ENCODE measurements at places on chromosomes 12 and 14.

- DNase-seq = no peak
These were observed 10.9 kb upstream of the PCNX1 start for GRCh38 chr14:70896317-70896716.

DNA sequence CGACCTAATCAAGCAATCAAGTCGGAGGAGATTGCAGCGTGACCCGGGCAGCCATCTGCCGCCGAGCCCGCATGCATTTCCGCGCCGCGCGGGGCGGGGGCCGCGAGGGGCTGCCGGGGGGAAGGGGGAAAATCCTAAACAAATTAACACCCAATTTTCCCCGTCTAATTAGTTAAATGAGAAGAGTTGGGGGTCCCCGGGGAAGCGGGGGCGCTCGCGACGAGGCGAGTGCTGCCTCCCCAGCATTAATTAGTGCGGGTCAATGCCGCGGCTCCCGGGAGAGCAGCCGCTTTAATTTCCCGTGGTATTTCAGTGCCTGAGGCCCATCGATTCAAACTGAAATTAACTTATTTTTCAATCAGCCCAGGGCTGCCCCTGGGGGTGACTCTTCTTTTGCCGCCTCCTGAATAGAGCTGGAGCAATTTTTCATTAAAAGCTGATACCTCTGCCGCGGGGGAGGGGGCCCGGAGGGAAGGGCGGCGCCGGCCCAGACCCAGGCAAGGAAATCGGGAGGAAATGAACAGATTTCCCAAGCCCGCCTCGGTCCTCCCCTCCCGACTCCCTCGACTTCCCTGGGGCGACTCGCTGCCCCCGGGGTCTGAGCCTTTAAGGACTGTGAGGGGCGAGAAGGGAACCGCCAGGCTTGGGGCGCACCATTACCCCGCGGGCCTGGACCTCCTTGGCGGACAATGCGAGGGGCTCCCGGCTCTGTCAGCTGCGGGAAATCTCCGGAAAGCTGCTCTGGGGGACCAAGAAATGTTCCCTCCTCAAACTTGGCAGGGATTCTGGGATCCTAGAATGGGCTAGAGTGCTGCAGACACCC is 18.9 kb downstream of the VSX2 start:
- no peak for DNase-seq

GRCh38 chr12:76329159-76329558 is 19.1 kb downstream of the BBS10 start:
- no peak for DNase-seq

DNA sequence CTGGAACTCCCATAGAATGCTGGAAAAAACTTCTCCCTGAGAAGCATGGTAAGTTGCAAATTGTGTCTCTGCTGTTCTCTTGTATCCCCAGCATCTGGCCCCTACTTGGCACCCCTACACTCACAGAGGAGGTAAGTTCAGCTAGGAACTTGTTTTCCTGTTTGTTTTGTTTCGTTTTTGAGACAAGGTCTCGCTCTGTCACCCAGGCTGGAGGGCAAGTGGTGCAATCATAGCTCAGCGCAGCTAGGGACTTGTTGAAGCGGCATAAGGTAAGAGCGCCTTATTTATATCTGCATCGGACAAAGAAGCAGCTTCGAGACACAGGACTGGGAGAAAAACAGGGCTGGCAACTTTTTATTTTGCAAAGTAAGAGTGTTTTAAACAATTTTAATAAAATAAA is 18.5 kb upstream of the ANO2 start:
- DNase-seq = no peak

DNA sequence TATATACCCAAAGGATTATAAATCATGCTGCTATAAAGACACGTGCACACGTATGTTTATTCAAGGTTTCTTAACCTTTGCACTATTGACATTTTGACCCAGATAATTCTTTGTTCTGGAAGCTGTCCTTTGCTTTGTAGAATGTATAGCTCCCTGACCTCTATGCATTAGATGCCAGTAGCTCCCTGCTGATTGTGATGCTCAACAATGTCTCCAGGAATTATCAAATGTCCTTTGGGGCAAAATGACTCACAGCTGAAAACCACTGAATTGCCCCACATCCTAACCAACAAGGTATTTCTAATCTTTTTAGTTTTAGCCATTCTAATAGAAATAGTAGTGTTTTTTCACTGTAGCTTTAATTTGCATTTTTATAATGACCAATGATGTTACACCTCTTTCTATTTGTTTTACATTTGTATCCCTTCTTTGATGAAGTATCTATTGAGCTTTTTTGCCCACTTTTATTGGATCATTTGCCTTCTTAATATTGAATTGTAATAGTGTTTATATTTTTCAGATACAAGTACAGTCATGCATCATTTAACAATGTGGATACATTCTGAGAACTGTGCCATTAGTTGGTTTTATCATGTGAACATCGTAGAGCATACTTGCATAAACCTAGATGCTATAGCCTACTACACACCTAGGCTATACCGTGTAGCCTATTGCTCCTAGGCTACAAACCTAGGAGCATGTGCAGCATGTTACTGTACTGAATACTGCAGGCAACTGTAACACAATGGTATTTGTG is 10.4 kb upstream of the NOPCHAP1 start:
- no peak for DNase-seq

DNA sequence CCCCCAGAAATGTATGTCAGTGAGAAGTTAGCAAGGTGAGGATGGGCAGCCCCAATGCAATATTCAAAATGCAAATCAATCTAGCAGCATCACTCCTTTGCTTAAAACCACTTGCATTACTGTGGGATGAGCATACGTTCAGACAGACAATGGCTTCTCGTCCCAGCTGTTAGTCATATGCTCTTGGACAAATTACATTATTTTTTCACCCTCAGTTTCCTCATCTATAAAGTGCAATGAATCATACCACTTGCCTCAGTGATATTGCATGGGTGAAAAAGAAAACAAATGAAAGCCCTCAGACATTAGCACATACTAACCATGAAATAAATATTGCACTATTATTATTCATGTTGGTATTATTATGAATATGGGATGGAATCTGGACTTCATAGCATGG is 132.3 kb downstream of the C12orf75 start:
- no peak for DNase-seq

- DNase-seq = peak; percentile 29
These were observed 851 bp downstream of the HSP90B1 start for GRCh38 chr12:103930787-103931735.

DNA sequence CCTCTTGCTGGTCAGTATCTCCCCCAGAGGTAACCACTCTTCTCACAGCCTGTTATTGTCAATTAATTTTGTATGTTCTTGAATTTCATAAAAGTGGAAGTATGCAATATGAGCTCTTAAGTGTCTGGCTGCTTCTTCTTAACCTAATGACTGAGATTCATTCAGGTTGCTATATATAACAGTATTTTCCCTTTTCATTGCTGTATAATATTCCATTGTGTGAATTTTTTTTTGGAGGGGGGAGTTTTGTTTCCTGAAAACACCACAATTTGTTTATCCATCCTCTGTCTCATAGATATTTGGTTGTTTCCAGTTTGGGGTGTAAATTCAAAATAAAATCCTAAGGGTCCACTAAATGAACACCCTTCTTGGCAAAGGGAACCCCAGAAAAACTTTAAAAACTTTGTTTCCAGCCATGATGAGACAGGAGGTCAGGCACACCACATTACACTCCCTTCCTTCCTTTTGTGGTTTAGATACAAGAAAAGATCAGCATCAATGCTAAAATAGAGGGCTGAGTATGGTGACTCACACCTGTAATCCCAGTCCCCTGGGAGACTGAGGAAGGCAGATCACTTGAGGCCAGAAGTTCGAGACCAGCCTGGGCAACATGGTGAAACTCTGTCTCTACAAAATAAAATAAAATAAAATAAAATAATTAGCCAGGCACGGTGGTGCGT is 4.1 kb upstream of the DAO start:
- no peak for DNase-seq

DNA sequence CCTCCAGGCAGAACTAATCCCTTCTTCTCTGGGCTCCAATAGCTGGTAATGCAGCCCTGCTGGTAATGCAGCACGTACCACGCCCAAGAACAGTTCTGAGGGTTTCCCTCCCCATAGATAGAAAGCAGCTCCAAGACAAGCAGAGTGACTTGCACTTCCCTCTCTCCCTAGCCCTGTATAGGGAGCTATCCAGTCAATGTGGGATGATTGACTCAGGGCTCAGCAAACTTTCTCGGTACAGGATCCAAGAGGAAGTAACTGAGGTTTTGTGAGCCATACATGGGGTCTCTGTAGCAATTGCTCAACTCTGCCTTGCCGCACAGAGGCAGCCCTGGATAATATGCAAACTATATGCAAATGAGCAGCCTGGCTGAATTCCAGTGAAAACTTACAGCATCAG is 15.5 kb upstream of the FKBP4 start:
- DNase-seq = no peak

GRCh38 chr12:85627584-85627983 is 208.6 kb downstream of the RASSF9 start:
- no peak for DNase-seq

DNA sequence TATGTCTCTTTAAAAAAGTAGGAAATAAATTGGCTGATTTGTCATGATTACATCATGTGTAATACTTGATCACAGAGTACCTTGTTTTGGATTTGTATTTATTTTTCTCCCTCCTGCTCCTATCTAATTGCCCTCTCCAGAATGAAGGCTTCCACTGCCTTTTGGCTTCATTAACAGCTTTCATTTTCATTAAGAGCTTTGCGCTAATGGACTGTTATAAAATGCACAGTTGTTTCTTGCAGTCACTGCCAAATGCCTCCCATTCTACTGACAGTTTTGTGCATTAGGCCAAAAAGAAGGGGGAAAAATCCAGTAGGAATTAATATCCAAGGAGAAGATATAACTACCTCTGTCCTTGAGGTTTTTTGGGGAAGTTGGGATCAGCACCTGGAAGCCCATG is 159.2 kb downstream of the NRXN3 start:
- DNase-seq = no peak

DNA sequence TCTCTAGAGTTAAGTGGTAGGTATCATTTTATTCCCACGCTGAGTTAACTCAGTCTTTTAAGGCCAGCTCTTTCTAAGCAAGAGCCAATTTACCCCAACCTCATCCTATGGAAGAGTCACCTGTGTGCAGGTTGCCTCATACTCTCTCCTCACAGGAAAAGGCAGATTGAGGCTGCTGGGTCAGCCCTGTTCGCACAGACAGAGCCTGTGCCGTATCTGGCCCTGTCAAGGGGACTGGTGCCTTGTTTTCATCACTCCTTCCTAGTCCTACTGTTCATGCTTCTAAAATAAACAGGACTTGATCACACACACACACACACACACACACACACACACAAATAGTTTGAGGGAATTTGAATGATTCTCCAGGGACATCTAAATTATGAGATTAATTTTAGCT is 285.0 kb downstream of the SLC6A15 start:
- no peak for DNase-seq
